ENCODE measurements at places on chromosomes 13 and 19. TPM values are rescaled to one million over a fixed set of nuclear protein-coding genes. Genes with fewer than 3 reads are reported as not detected.
A peak's percentile ranks its signal among the peaks of the same experiment; 100 is the strongest.

DNA sequence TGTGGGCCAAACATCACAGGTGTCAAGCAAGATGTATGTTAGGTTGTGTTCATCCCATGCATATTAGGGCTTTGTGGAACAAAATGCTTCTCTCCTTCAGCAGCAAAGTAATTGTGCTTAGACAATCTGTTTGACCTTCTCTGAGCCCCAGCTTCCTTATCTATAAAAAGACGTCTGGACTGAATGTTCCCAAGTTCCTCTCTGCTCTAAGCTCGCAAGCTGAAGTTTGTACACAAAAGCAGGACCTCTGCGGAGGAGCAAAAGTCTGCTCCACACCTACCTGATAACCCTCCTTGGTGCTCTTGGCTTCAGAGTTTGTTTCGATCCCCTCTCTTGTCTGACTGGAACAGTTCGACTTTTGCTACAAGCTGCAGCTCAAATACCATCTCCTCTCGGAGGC is 95.7 kb upstream of the UBL3 start:
- DNase-seq, result peak; percentile 39

The GNG8 gene
- not detected for total RNA-seq

The COX7A1 gene
- total RNA-seq, result 55.7 TPM

DNA sequence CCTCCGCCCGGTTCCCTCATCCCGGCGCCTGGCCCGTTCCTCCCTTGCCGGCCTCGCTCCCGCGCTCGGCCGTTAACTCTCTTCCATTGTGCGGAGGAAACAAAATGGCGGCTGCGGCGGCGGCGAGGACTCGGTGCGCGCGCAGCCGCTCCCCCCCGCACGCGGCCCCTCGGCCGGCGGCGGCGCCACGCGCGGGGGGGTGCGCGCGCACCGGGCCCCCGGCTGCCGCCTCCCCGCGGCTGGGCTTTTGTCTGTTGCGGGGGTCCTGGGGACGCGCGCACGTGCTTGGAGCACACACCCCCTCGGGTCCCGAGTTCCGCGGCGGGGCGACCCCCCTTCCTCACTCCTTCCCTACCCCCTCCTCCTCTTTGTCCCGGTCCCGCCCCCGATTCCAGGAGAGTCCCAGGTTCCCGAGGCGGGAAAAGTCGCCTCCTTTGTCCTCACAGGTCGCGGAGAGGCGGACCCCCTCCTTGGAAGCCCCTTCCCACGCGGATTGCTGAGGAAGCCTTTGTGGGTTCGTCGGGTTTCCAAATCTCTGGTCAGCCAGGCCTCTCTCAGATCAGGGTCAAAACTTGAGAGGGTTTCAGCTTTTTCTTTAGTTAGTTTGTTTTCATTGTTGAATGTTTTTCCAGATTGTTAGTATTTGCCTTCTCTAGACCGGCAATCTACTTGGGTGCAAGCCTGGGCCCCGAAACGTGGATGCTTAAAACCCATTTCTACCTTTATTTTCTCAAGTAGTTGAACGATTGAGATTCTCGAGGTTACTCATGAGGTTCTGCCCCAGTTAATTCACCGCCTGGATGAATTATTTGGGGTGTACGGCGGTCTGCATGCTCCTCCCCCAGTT is 687 bp downstream of the ILF3 start:
- DNase-seq, result peak; percentile 22

The C5AR2 gene
- 1.6 TPM for total RNA-seq

The B3GLCT gene
- total RNA-seq, result 3.9 TPM

- DNase-seq, result no peak
Measured at GRCh38 chr13:85108356-85108755, 690.9 kb downstream of the SLITRK6 start.

GRCh38 chr19:17950310-17951156 is 16.4 kb upstream of the KCNN1 start:
- no peak for DNase-seq

DNA sequence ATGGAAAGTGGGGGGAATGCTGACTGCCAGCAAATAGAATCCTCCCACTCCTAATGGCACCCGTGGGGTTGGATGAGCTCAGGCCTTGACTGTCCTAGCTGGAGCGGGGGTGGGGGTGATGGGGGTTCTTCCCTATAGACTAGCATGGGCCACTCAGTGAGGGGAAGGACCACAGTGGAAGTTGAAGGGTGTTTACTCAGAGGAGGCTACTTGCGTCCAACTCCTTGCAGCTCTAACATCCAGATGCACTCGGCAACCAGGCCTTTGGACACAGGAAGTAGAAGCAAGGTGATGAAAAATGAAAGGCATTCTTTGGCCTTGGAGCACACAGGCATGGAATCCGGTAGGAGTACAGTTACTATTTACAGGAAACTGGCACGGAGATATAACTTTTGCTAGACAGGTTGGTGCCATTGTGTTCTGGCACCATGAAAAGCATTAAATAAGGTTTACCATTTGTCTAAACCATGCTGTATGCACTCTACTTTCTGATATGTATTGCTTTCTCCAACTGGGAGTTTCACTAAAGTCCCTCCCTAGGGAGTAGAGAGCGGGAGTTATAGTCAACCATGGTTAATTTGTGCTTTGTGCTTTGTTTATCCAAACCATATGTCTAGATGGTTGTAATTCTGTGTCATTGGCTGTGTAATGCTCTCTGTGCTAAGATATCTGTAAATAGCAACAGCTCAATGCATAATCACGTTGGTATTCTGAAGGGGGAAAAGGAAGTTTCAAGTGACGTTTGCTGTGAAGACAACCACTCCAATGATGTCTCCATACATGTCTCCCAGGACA is 125.3 kb downstream of the TSHZ3 start:
- no peak for DNase-seq
